NCI-H2107 (cell line): ENCODE measurements at places on chromosomes 6 and 20.

DNA sequence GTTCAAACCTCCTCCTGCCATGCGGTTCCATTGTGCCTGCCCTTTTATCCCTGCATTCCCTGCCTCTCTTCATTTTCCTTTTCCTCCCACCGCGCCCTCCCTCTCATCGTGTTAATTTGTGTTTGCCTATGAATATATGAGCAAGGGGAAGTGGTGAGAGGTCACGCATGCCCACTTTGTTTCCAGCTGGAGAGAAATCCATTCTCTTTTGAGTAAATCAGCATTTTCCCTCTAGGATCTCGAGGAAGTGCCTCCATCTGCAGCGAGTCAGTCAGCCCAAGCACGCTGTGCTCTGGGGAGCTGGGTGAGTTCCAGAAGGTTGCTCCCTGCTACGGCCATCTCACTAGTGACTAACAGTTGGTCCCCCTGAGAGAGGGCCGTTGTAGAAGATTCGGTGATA is 42.9 kb downstream of the CDH26 start:
- no peak for DNase-seq

GRCh38 chr6:31933537-31933936 is 6.0 kb downstream of the C2 start:
- DNase-seq = no peak

GRCh38 chr20:59402681-59403080 is 102.3 kb downstream of the EDN3 start:
- no peak for DNase-seq

- no peak for DNase-seq
Observed at GRCh38 chr20:58127701-58128111, 100.7 kb downstream of the ANKRD60 start.

- DNase-seq = no peak
Observed at GRCh38 chr20:49987015-49987867, 4.5 kb downstream of the SNAI1 start.

GRCh38 chr6:99390896-99391295 is 3.1 kb downstream of the COQ3 start:
- DNase-seq = no peak
